Right ventricle myocardium superior (tissue), 1 donor: ENCODE measurements at places on chromosomes 3 and 15. TPM values are rescaled to one million over a fixed set of nuclear protein-coding genes. Genes with fewer than 3 reads are reported as not detected.

DNA sequence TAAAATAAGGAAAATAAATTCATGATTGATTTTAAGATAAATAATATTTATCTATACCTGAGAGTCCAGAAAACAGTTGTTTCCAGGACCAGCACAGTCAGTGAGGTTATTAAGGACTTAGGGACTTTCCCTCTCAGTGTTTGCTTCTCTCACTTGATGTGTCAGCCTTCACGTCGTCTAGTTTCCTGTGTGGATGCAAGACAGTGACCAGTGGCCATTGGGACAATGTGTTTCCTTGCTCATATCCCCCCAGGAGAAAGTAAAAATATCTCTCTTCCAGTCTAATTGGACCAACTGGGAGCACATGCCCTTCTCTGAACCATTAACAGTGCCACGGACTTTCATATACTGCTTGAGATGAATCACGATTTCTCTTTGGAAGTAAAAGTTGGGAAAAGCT, 157.8 kb upstream of the CTNNB1 start:
- no peak for DNase-seq

DNA sequence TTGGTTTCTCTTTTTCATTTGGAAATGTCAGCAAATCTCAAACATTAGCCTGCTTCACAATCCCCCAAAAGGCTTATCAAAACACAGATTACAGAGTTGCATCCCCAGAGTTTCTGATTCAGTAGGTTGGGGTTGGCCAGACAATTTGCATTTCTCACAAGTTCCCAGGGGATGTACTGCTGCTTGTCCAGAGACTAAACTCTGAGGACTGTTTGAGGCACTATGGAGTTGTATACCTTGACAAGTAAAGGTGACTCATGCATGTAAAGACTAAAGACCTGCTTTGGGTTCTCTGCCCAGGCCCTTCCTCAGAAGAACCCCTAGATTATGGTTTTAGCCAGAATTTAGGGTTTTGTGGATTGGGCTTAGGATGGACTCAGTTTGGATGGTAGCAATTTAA, 151.1 kb upstream of the ARHGEF26 start:
- DNase-seq = no peak

DNA sequence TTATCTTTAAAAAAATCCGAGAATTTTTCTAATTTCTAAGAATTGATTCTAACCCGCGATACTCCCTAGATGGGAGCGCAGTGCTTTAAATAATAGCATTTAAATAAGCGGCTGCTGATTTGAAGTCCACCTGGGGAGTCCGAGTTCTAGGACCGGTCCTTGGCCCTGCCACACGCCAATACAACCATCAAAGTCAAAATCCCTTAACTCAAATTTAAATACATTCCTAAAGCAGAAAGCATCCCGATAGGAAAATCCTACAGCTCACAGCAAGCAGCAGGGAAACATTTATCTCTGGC, 508 bp upstream of the ECT2 start:
- DNase-seq = no peak

- DNase-seq = no peak
Measured at GRCh38 chr3:160185751-160186150, 39.5 kb upstream of the C3orf80 start.

GRCh38 chr15:73325191-73325861, 43.4 kb downstream of the HCN4 start:
- no peak for DNase-seq

GRCh38 chr15:100623301-100623700, 20.9 kb downstream of the ASB7 start:
- no peak for DNase-seq

DNA sequence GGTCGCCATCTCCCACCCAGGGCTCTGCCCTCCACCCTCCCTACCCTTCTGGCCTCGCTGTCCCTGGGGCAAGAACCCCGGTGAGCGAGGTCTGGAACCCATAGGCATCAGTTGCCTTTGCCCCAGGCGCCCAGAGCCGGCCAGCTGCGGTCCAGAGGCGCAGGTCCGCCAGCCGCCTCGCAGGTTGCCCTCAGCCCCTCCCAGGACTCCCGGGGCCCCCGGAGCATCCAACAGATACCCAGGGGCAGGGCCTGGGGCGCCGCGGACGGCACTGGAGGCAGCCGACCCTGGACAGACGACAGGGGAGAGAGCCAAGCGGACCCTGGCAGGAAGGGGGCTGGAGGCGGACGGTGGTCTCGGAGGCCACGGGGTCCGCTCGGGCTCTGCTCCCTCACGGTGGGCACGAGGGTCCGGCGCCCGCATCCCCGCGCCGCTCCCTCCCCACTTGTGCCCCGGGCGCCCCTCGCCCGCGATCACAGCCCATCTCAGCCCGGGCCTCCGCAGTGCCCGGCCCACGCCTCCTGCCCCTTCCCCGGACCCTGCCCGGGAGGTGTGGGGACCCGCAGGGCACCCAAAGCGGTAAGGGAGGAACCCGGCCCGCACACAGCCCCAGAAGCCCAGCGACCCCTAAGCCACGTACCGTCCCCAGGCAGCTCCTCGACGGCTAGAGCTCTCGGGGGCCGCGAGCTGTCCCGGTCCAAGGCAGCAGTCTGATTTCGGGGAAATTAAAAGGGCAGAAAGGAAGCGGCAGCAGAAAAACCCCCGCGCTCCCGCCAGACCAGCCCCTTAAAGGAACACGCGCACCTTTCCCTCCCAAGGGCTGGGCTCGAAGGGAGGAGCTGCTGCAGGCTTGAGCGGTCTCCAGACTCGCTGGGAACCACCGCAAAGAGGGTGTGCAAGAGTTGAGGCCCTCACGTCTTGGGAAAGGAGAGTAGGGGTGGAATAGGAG, at the start of gene HAPLN3:
Gene HAPLN3 (minus strand): TSS at position 726 of the 949 bp plus-strand sequence. CDS start 8,246 bp downstream, outside the sequence.
- no peak for DNase-seq

FMN1 gene
- total RNA-seq = 2.9 TPM

- DNase-seq = no peak
Measured at GRCh38 chr3:151875759-151876158, 2.3 kb downstream of the SUCNR1 start.
